Spinal cord (tissue), 10 donors: ENCODE measurements at places on chromosomes 5 and 9. TPM values are rescaled to one million over a fixed set of nuclear protein-coding genes. Genes with fewer than 3 reads are reported as not detected.

- H3K27ac ChIP-seq: peak overlapping the region; percentile 57
- no peak for DNase-seq
- H3K36me3 ChIP-seq: peaks cover 4% of the 10 kb centered on the region
- H3K4me3 ChIP-seq: no peak overlapping the region
- no peaks in the 10 kb centered on the region for H3K27me3 ChIP-seq
- no peaks in the 10 kb centered on the region for H3K4me1 ChIP-seq
Observed at GRCh38 chr5:55672477-55672911, 39.6 kb downstream of the SLC38A9 start.

- H3K4me1 ChIP-seq: no peaks in the 10 kb centered on the region
- no peak overlapping the region for H3K4me3 ChIP-seq
- H3K27ac ChIP-seq: no peak overlapping the region
- no peaks in the 10 kb centered on the region for H3K27me3 ChIP-seq
- H3K36me3 ChIP-seq: no peaks in the 10 kb centered on the region
- no peak for DNase-seq
Observed at GRCh38 chr5:115394531-115394930, 98.1 kb upstream of the CCDC112 start.

GRCh38 chr9:36127652-36128244, 8.8 kb upstream of the GLIPR2 start:
- H3K36me3 ChIP-seq: peaks cover 2% of the 10 kb centered on the region
- H3K4me1 ChIP-seq: no peaks in the 10 kb centered on the region
- H3K27ac ChIP-seq: no peak overlapping the region

DNA sequence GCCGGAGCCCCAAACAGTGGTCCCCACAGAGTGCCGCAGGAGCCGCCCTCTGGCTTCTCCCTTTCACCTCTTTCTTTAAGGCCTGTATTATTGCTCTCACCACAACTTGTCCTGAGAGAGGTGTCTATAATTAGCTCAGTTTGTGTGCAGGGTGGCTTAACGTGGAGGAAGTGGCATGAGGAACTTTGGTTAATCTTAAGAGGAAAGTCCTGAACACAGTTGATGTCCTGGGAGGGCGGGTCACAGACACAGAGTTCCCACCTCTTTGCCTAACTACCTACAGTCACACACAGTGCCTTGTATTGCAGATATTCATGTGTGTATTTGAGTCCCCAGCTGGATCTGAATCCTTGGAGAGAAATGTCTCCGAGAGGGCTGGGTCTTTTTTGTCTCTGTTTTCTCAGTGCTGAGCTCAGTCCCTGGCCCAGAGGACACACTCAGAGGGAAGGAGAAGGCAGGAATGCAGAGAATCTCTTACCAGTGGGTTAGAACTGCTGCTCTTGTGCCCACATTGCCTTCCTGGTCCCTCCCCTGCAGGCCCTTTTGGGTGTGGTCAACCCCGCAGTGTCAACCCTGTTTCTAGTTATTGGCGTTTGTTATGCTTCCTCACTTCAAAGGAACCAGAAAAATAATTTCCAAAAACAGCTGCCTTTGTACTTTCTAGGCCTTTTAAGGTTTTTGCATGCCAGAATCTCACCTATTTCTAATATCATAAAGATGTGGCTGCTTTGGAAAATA, 392.5 kb downstream of the KDM4C start:
- no peak overlapping the region for H3K4me3 ChIP-seq
- peaks cover 11% of the 10 kb centered on the region for H3K4me1 ChIP-seq
- no peak for DNase-seq
- peaks cover 14% of the 10 kb centered on the region for H3K36me3 ChIP-seq
- no peaks in the 10 kb centered on the region for H3K27me3 ChIP-seq

LCN15 gene
- total RNA-seq: not detected
